Stimulated activated CD8-positive, alpha-beta memory T cell treated with anti-CD3 and anti-CD28 coated beads, Interleukin-2, amount 100 ng/mL, for 1 hour (primary cell): ENCODE measurements at places on chromosomes 12 and 14.

DNA sequence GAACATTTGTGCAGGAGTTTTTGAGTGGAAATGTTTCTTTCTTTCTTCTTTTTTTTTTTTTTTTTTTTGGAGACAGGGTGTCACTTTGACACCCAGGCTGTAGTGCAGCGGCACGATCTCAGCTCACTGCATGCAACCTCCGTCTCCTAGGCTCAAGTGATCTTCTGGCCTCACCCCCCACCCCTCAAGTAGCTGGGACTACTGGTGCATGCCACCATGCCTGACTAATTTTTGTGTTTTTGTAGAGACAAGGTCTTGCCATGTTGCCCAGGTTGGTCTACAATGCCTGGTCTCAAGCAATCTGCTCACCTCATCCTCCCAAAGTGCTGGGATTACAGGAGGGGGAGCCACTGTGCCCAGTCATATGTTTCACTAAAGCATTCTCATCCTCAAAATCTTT lies 69.2 kb upstream of the BCAT1 start:
- DNase-seq: no peak

DNA sequence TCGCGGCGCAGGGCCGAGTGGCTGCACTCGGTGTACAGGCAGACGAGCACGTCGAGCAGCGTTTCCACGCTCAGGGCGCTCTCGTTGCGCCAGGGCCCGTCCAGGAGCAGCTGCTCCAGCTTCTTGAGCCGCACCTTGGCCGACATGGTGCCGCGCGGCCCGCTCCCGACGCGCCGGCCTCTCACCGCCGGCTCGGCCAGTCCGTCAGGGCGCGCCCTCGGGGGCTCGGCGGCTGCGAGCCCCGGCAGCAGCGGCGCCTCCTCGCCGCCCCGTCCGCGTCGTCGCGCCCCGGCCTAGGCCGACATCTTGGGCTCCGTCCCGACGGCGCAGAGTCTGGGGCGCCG lies 349 bp downstream of the CDC42BPB start:
- no peak for DNase-seq

DNA sequence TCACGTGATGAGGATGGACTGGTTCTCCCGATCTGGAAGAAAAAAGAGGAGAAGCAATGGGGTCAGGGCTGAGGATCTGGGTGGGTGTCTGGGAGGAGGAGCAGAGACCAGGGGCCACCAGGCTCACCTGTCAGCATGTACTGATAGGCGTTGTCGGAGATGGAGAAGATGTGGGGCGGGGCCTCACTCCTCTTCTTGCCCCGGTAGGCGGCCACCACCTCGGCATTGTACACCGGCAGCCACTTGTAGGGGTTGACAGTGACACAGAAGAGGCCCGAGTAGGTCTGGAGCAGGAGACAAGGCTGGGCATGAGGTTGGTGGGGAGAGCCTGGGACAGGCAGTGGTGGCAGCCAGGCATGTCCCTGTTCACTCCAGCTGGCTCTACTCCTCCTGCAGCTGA lies 3.0 kb downstream of the MYH6 start:
- no peak for DNase-seq

DNA sequence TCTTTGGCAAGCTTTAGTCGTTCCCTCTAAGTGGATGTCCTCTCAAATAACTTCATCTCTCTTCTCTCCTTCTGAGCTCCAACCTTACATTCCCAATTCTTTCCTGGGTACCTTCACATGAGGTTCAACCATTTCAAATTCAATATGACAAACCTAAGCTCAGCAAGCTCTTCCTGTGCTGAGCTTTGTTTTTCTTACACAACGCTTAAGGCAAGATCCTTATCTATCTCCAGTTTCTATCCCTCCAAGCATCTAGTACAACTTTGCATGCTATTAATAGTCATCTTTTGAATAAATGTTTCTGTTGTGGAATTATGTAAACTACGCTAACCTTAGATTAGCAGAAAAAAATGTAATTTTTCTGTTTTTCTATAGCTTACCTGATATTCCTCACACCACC lies 63.7 kb upstream of the IFNG-AS1 start:
- DNase-seq: no peak

- no peak for DNase-seq
These were observed 321.4 kb upstream of the SEL1L start for GRCh38 chr14:81855007-81855406.

DNA sequence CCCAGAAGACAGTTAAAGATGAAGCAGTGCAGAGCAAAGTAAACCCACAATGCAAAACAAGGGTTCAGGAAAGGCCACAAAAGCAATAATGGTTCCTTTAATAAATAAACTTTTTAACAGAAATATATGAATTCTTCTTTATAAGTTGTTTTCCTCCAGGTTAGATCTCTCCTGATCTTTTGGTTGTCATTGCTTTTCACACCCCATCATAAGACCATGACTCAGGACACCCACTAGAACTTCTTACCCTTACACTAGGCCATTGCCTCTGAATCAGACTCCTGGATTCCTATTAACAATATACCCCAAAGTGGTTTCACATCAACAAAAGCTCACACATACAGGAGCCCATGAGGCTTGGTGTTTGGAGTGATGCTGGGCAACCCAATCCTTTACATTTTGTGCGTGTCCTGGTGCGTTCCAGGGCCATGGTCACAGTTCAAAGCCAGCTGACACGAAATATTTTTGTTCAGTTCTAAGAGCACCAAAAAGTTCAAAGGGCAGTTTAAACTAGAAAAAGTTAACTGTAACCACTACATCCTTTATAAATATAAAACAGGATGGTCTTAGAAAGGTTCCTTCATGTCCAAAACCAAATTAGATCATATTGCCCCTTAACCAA lies 187.0 kb downstream of the EPS8 start:
- no peak for DNase-seq

DNA sequence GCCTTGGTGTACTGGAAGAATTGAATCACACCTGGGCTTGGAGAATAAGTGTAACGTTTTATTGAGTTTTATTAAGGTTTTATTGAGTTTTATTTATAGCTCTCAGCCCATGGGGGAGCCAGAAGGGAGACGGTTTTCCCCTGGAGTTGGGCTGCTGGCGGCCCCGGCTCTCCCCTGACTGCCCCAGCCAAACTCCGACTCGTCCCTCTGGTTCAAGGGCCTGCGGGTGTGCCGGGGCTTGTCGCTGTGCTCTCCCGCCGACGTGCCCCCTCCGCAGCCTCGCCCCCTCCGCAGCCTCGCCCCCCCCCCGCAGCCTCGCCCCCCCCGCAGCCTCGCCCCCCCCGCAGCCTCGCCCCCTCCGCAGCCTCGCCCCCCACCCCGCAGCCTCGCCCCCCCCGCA lies 326.1 kb upstream of the RTL1 start:
- no peak for DNase-seq

- peak; percentile 27 for DNase-seq
These were observed 63.6 kb upstream of the DLK1 start for GRCh38 chr14:100662879-100663760.

DNA sequence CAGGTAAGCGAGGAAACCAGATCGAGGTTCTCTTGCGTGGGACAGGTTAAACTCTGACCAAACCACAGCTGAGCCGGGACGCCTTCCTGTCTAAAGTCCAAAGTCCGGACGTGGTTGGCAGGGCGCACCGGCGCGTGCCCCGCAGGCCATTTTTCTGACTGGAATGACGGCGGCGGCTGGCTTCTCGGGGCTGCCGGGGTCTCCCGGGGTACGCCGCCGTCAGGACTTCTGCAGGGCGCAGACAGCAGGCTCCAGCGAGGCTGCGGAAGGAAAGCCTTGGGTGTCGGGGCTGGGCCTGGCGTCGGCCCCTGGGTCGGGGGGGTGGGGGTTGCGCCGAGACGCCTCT lies 32.8 kb downstream of the MIA2 start:
- peak; percentile 18 for DNase-seq

GRCh38 chr12:57096099-57096572 lies 7.2 kb downstream of the NAB2 start:
- no peak for DNase-seq

GRCh38 chr14:65790172-65790815 lies 377.8 kb downstream of the FUT8 start:
- DNase-seq: no peak

DNA sequence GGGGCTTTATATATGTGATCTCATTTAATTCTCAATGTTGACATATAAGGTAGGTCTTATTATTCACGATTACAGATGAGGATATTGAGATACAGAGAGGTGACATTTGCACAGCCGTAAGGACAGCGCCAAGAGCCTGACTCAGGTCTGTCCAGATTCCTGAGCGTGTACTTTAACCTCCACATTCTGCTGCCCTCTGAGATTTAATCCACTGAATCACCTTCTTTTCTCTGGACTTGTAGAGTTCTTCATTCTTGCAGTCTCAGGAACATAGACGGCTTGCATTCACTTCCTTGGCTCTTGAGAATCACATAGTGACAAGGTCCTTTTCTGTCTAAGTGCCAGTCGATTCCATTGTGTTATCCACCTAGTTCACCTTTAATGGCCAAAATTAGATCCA lies 141.0 kb upstream of the ARHGAP5 start:
- DNase-seq: no peak

- no peak for DNase-seq
These were observed 75.6 kb downstream of the GRIN2B start for GRCh38 chr12:13905794-13906193.

GRCh38 chr12:10960211-10960610 lies 21.1 kb upstream of the TAS2R14 start:
- DNase-seq: no peak

DNA sequence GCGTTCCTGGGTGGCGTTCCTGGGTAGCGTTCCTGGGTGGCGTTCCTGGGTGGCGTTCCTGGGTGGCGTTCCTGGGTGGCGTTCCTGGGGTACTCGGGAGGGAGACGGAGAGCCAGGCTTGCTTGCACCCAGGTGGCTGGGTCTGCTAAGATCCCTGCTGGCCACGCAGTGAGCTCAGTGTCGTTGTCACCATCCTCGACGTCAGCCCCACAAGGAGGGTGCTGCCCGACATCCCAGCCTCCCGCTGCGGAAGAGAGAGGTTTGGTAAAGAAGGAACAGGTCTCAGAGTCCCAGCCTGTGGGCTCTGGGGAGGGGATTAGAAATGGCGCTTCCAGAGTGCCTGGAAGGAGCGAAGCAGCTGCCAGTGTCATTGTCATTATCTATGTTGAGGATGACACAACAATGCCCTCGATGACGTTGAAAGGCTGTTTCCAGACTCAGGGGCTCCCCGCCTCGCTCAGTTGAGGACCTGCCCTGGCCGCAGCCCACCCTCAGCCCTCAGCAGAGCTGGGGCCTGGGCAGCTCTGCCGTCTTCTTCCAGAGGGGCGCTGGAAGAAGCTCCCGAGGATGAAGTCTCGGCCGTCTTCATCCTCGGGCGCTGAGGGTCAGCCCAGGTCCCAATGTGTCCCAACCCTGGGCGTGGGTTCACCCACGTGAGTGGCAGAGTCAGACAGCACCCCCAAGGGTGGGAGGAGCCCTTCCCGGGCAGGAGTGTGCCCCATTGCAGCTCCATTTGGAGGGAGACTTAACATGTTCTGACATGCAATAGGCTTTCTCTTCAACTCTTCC lies 328.8 kb downstream of the ADGRD1 start:
- DNase-seq: no peak

- no peak for DNase-seq
These were observed 832.9 kb upstream of the FBXO33 start for GRCh38 chr14:40265096-40265495.

GRCh38 chr14:101233391-101233790 lies 327.9 kb upstream of the DIO3 start:
- no peak for DNase-seq

DNA sequence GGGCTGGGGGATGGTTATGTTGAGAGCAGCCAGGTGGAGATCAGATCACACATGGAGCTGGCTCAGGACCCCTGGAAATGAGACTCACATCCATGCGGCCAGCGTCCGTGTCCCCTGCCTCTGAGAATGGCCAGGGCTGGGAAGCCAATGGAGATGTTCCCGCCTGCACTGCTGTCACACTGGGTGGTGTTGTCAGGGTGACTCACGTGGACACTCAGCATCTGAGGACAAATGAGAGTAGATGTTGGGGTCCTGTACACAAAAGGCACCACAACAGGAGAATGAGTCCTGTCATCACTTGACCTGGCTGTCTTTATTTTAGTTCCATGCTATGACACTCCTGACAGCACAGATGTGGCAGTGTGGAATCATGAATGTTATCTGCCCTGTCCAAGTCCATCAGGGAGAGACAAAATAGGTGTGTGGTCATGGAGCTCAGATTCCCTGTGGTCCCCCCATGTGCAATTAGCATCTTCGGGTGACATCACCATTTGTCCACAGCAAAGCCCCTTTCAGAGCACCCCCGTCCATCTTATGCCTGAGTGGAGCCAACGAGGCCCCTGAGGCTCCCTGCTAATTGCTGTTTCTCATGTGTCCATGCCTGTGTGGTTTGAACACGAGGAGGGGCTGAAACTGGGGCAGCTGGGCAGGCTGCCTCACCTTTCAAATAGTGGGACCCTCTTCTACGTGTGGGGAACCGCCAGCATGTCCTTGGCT lies 393.5 kb downstream of the AACS start:
- no peak for DNase-seq

- no peak for DNase-seq
These were observed 42.9 kb downstream of the WDR89 start for GRCh38 chr14:63598807-63599206.

DNA sequence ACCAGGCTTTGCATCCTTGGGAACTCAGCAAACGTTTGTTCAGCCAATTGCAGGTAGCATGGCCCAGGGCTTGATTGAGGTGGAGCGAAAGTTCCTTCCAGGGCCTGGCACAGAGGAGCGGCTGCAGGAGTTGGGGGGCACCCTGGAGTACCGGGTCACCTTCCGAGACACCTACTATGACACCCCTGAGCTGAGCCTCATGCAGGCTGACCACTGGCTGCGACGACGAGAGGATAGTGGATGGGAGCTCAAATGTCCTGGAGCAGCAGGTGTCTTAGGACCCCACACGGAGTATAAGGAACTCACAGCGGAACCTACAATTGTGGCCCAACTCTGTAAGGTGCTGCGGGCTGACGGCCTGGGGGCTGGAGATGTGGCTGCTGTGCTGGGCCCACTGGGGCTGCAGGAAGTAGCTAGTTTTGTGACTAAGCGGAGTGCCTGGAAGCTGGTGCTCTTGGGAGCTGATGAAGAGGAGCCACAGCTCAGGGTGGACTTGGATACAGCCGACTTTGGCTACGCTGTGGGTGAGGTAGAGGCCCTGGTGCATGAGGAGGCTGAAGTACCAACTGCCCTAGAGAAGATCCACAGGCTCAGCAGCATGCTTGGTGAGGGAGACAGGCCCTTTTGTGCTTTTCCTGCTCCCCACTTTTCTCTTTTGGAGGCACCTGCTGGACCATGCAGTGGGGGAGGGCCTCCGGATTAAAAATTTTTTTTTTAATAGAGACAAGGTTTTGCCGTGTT lies 799 bp downstream of the THTPA start:
- DNase-seq: no peak

DNA sequence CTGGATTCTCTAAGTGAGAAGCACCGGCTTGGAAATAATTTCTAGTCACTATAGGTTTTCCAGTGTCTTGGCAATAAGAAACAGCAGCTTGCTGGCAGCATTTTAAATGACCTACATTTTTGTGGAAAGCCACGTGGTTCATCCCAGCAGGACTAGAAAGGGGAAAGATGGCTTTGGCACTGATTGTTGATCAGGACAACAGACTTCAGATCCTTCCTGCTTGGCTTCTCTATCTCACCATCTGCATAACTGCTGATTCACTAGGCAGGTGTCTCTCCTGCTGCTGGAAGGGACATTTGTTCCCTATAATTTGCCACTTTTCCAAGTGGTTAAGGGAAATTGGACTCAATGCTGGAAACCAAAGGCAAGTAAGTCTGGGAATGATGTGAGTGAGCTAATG lies 131.0 kb downstream of the TTC8 start:
- DNase-seq: no peak

GRCh38 chr12:11778713-11779685 lies 129.5 kb downstream of the ETV6 start:
- no peak for DNase-seq
